ENCODE measurements at places on chromosomes 12 and 14.

- DNase-seq = peak; percentile 67
These were observed 221.8 kb upstream of the SSTR1 start for GRCh38 chr14:37985826-37986470.

DNA sequence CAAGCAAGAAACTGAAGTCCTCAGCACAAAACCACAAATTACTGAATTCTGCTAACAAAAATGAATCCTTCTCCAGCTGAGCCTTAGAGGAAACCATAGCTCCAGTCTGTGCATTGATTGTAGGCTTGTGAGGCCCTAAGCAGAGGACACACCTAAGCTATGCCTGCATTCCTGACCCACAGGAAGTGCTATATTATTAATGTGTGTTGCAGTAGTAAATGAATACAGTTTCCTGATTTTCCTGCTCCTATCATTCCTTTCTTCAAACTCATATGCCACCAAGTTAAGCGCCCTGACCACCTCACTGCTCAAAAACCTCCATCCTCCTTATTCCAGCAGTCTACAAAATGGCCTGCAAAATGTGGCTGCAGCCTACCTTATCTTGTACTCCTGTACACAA, 151.9 kb upstream of the ABCD2 start:
- no peak for DNase-seq

GRCh38 chr12:111440152-111440551, 34.4 kb downstream of the SH2B3 start:
- DNase-seq = no peak

DNA sequence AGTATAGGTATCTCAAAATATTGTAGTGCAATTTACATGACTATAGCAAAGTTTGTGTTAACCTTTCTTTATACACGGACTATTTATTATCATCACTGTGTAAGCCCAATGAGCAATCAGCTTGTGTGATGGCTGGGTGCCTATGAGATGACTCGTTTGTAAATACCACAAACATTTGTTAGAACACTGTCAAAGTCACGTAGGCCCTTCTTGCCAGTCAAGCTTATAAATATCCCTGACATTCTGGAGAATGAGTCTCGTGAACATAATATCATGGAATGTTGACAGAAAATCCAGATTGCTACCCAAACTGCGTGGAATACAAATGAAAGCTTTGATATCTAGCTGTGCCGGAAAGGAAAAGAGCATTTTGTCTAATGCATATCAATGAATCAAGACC, 648.3 kb upstream of the MDGA2 start:
- DNase-seq = no peak

DNA sequence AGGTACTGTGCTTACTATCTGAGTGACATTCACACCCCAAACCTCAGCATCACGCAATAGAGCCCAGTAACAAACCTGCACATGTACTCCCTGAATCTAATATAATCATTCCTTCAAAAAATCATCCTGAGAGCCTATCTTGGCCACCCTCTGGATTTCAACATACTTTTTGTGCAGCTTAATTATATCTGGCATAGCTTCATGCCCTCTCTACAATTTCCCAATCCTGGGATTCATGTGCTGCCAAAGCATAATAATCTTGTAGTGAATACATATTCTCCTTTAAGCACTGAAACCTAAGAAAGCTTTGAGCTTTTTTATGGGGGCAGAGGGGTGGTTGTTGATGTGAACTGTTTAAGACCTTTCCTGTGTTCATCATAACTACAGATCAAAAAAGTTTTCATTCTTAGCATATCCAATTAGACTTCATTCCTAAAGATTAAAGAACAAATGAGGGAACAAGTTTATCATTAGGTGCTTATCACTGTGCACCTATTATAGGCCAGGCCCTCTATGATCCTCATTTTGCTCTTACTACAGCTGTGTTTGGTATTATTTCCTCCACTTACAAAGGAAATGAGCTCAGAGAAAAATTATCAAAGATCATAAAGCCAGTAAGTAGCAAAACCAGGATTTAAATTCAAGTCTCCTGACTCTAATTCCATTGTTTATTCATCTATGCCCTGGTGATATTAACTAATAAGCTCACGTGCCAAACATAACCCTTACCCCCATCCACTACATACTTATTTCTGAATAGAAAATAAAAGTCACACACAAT, 51.2 kb downstream of the SINHCAF start:
- no peak for DNase-seq

DNA sequence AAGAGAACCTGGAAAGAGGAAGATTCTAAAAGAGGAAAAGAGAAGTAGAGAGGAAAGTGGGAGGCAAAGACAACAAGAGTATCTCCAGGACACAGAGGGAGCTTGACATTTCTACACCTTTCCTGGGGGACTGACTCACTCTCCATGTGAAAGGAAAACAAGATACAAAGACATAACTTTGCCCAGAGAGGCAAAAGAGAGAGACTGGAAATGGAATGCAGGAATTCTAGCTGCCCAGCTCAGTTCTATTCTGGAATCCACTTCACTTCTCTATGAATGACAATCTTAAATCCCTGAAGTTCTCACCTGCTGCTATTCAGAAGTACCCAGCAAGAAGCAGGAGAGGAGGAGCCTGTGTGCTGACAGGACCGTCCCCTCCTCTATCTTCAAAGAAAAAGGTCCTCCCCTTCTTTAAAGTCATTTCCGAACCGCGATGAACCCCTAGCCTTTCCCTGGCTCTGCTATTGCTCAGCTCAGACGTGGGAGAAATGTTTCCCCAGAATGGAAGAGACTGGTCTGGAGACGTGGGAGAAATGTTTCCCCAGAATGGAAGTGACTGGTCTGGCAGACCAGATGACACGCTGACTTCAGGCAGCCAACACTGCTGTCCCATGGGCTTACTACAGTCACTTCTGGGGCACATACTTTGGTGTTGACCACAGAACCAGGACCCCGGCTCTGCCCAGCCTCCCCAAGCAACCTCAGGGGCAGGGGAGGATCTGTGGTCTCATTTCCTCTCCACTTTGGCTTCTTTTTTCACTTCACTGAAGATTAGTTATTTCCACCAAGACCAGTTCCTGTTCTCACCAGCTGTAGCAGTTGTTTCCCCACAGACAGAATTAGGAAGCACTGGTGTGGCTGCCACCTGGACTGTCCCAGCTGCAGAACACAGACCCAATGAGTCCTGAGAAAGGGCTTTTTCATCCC, 8.3 kb downstream of the FMNL3 start:
- peak; percentile 62 for DNase-seq

GRCh38 chr14:64726585-64726890, 22.3 kb downstream of the PLEKHG3 start:
- peak; percentile 59 for DNase-seq

DNA sequence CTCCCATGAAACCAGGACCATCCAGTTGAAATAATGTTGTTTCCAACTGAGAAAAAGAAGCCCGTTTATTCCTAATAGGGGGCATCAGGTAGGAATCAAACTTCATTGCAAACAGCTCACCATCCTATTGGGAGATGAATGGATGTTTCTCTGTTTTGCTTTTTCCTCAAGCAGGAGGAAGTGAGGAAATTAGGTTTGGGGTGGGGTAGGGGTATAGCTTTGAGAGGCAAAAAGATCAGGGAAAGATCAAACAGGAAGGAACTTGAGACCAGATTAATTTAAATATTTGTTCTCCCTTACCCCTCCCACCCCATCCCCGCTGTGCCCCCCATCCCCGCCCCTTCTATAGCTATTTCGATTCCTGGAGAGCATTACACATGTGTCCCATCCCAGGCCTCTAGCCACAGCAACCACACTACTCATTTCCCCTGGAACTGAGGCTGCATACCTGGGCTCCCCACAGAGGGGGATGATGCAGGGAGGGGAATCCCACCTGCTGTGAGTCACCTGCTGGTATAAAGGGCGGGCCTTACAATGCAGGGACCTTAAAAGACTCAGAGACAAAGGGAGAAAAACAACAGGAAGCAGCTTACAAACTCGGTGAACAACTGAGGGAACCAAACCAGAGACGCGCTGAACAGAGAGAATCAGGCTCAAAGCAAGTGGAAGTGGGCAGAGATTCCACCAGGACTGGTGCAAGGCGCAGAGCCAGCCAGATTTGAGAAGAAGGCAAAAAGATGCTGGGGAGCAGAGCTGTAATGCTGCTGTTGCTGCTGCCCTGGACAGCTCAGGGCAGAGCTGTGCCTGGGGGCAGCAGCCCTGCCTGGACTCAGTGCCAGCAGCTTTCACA, at the start of gene IL23A:
TSS of gene IL23A (plus strand) at position 577 of the 850 bp plus-strand sequence. CDS start at position 738, 161 bp downstream.
- DNase-seq = peak; percentile 31

GRCh38 chr12:865614-866013, 83.9 kb downstream of the RAD52 start:
- DNase-seq = no peak

DNA sequence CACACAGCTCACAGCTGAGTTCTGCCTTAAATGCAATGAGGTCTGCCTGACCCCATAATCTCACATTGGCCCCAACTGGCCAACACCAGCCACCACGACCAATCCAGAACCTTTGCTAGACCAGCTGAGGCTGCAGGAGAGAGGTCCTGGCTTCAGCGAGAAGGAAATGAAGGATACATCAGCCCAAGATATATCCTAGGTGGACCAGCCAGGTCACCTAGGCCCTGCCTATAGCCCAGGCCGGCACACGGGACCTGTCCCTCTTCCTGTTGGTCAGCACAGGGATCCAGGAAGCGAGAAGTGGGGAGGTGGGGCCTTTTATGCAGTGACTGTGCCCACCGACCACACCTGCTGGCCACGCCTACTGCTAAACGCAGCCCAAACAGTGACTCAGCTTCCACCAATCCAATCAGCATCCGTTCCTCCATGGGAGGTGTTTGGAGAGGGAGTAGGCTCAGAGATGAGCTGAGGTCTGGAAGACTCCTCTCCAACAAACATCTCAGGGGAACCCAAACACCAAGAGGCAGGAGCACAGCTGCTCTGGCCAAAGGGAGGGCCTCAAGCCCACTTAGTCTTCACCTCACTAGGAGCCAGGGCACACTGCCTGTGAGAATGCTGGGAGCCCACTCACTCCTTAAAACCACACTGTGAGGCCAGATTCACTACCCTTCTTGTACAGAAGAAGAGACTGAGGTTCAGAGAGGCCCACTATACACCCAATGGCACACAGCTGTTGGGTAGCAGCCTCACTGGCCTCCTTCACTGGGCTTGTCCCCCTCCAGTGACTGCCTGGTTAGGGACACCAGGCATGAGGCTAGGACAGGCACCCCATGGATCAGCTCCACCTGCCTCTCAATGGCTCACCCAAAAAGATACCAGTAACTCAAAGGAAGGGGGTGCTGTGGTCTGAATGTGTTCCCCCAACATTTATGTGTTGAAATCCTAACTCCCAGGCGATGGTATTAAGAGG, 51.3 kb upstream of the PPP2R5C start:
- no peak for DNase-seq

DNA sequence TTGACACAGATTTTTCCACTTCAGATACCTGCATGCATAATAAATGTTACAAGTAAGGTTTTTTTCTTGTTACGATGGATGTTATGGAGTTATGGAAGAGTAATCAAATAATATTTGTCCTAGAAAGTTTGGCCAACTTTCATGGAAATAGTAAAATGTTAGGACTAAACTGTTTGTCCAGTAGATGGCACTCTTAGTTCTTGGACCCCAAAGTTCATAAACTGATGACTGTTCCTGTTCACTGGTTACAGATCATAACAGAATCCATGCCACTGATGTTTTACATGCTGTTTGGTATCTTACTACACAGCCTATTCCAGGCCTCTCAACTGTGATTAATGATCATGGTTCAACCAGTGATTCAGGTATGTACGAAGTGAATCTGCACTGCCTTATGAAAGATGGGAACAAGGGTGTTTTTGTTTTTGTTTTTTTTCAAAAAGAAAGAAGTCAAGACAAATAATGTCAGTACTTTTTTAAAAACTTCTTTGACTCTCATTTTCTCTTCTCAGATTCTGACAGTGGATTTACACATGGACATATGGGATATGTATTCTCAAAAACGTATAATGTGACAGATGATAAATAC, 48.8 kb upstream of the SLCO1C1 start:
- peak; percentile 44 for DNase-seq

GRCh38 chr12:128204711-128205110, 62.3 kb upstream of the TMEM132C start:
- no peak for DNase-seq

DNA sequence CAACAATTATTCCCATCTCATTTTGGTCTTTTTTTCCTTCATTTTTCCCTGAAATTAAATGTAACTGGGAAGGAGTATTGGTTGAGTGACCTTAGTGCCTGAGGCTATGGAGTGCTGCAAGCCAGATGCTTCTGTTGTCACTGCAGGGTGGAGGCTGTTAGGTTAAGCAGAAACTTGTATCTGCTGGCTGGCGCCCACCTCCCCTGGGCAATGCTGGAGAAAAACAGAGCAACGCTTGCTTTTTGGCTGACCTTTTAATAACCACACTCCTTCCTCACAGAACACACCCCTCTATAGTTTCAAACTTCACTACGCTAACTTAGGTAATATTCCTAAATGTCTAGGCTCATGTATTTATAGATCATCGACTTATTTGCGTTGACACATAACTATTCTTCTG, 583.5 kb upstream of the NOVA1 start:
- DNase-seq = no peak

DNA sequence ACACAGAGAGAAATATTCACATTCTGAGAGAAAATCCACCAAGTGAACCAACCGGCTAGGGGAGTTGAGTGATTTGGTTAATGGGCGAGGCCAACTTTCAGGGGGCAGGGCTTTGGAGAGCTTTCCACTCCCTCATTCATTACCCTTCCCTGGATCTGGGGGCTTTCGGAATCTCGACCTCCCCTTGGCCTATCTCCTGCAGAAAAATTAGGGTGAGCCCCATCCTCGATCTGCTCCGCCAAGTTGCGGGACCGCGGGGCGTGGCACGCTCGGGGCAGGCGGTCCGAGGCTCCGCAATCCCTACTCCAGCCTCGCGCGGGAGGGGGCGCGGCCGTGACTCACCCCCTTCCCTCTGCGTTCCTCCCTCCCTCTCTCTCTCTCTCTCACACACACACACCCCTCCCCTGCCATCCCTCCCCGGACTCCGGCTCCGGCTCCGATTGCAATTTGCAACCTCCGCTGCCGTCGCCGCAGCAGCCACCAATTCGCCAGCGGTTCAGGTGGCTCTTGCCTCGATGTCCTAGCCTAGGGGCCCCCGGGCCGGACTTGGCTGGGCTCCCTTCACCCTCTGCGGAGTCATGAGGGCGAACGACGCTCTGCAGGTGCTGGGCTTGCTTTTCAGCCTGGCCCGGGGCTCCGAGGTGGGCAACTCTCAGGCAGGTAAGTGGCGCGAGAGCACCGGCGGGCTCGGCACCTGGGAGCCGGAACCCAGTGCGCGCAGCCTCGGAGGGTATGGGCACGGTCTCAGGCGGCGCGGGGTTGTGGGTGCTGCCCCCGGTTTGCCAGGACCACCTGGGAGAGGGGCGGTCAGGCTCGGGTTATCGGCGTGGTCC, at the start of gene ERBB3:
TSS of gene ERBB3 (plus strand) at position 443 of the 833 bp plus-strand sequence. CDS start at position 579, 136 bp downstream.
- peak; percentile 90 for DNase-seq

Data from EL (cell line).